ENCODE measurements at places on chromosomes 7 and 10. TPM values are rescaled to one million over a fixed set of nuclear protein-coding genes. Genes with fewer than 3 reads are reported as not detected.

DNA sequence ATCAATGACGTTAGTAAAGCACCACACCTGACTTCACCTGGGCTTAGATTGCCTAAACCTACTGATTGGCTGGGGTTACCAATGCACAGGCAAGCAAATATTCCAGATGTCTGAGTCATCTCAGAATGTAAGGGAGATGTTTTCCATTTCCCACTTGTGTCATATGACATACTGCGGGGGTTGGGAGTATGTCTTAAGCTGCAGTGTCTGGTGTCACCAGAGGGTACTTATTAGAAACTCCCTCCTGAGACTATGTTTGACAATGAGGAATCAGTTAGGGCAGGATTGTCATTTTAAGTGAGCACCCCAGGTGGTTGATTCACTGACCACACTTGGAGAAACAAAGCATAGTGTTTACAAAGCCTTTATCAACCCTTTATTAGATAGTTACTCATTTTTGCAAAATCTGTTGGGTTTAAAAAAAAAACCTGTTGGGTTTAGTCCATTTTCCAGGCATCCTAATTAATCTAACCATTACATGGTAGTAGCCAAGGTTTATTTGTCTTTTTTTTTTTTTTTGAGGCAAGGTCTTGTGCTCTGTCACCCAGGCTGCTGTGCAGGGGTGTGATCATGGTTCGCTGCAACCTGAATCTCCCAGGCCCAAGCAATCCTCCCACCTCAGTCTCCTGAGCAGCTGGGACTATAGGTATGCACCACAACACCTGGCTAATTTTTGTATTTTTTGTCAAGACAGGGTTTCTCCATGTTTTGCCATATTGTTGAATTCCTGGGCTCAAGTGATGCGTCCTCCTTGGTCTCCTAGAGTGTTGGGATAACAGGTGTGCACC lies 72.5 kb downstream of the CDK6 start:
- DNase-seq, result no peak

- DNase-seq, result no peak
Measured at GRCh38 chr7:106074257-106074656, 37.9 kb downstream of the SYPL1 start.

DNA sequence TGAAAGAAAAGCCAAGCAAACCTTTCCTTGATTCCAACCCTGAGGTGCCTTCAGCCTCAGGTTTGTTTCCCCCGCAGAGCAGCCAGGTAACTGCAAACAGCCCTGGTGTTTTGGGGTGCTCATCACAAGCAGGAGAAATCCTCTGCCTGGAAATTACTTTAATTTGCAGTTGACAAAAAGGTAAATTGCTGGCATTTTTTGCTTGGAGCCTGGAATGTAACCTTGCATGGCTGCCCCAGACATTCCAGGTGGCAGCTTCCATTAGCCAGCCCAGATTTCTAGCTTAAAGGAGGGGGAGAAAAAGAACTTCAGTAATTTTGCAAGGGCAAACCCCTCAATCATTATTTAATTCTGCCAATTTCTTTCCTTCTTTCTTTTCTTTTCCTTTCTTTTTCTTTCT lies 194.4 kb downstream of the MYOF start:
- no peak for DNase-seq

DNA sequence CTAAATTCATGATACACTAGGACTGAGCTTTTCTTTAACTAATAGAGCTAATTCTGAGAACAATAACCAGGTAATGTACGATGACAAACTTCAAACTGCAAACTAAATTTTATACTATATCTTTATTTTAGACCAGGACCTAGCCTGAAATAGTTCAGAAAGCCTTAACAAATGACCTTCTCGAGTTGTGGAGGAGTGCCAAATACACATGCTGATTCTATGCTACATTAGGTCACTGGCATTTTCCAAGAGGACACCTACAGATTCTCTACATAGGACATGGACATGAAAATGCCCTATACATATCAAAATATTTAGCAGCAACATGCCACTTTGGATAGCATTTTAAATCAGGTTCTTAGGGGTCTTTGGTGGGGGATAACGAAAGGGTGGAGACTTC lies 44.0 kb upstream of the LRRTM3 start:
- DNase-seq, result no peak

DNA sequence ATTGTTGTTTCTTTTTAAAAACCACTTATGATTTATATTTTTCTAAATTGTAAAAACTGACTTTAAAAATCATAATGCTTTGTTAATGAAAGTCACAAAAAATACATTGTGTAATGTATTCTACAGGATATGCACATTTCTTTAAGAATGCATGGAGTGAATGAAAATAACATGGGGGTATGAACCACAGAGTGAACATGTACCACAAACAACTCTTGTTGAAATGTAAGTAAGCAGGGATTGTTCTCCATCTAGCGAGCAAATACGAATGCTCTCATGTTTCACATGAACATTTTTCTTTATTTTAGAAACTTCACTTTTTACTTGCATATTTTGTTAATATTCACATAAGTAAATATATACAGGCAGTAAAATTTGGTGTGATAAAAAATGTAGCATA lies 35.6 kb upstream of the LAMB4 start:
- DNase-seq, result no peak

- DNase-seq, result peak; percentile 88
Measured at GRCh38 chr7:5177060-5177459, 13.0 kb upstream of the WIPI2 start.

- DNase-seq, result peak; percentile 29
Measured at GRCh38 chr10:101772895-101773761, 2.8 kb downstream of the FGF8 start.

- no peak for DNase-seq
Measured at GRCh38 chr7:115937960-115938359, 92.6 kb downstream of the TFEC start.

GRCh38 chr7:155213955-155214740 lies 83.5 kb upstream of the INSIG1 start:
- peak; percentile 74 for DNase-seq

GRCh38 chr7:143176128-143176527 lies 7.1 kb upstream of the TAS2R39 start:
- no peak for DNase-seq

GRCh38 chr10:133034092-133034491 lies 53.6 kb upstream of the ADGRA1 start:
- DNase-seq, result no peak

DNA sequence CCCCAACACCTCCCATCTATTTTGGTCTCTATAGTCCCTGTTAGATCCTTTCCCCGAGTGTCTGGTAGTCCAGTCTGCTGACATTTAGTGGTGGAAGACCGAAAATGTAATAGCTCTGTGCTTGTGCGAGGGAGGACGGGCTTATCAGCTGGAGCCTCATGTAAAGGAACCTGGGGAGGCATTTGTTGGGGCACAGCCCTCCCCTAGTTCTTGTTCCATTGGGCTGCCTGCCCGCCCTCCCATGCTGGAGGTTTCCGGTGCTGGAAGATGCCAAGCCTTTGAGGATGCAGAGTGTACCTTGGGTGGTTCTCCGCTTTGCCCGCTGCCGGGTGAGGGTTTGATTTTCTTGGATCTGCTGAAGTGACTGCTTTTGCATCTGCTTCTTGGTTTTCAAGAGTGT lies 5.4 kb downstream of the ZNF862 start:
- peak; percentile 40 for DNase-seq

Gene GCK
- total RNA-seq, result 0.51 TPM

DNA sequence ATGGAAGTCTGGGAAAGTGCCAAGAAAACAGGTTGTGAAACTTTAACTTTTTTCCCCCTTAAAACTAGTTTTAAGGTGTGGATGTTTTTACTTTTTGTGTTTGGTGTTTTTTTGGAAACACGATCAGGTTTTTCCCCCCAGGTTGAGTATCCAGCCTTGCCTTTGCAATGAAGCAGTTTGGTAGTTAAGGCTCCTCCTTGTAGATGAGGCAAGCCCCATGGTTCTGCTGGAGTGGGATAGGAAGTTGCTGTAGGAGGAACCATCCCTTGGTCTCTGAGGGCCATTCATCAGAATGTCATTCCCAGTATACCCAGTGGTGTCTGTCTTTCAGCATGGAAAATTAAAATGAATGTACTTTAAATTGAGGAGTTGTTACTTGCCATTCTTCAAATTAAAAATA lies 2.7 kb downstream of the CUL1 start:
- DNase-seq, result no peak

Gene SBDS
- total RNA-seq, result 223 TPM

DNA sequence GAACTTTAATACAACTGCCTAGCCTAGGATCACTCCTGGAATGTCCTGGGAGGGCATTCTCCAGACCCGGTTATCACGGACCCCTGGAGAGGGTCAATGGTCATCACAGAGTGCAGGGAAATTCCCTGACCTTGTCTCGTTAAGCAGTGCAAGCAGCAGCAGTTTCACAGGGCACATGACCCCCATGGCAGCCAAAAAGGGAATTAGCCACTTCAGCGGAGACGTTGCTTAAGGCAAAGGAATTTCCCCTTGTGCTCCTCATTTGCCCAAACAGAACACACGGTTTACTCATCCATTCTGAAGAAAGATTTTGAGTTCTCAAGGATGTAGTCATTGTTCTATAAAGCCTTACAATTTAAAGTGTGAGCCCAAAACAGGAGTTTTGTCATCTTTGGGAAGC lies 260.3 kb downstream of the SNX13 start:
- peak; percentile 87 for DNase-seq

Gene OR6V1
- not detected for total RNA-seq

GRCh38 chr7:7681191-7681935 lies 37.0 kb downstream of the RPA3 start:
- no peak for DNase-seq

DNA sequence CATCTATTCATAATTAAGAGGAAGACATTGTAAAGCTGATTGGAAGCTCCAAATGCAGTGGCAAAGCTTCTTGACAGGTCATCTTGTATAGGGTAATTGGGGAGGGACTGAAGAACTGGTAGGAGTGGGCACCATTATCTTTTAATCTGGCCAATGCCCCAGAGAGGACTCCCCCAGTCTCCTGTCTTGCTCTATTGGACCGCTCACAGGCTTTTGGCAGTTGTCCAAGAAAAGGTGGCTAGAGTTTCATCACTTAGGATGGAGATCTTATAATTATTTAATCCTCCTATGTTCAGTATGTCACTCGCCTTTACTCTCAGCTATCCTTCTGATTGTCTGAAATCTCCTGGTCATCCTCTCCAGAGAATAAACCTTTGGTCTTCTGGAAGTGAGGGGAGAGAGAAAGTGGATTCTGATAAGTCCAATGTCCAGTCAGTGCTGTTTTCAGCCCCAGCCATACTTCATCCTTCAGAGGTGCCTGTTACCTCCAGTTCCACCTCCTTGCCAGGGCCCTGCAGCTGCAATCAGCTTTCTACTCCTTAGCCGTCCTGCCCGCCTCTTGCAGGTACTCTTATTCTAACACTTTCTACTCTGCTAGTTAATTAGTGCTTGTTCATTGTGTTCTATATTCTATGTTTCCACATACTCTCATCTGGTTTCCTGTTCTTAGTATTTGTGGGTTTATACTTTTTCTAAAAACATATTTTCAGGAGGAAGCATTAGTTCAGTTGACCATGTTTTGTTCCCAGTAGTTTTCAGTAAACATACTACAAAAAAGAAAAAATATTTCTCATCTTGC lies 241.6 kb downstream of the NSUN6 start:
- DNase-seq, result no peak
